GM12891 (cell line): ENCODE measurements at places on chromosomes 5 and 9.

GRCh38 chr9:121859646-121860045 lies 208.2 kb downstream of the DAB2IP start:
- DNase-seq: no peak

GRCh38 chr9:114371973-114372917 lies 15.5 kb downstream of the AKNA start:
- DNase-seq: no peak

- DNase-seq: no peak
Measured at GRCh38 chr5:24351285-24351684, 293.5 kb downstream of the CDH10 start.

GRCh38 chr9:68595868-68596267 lies 55.2 kb upstream of the TMEM252 start:
- DNase-seq: no peak

DNA sequence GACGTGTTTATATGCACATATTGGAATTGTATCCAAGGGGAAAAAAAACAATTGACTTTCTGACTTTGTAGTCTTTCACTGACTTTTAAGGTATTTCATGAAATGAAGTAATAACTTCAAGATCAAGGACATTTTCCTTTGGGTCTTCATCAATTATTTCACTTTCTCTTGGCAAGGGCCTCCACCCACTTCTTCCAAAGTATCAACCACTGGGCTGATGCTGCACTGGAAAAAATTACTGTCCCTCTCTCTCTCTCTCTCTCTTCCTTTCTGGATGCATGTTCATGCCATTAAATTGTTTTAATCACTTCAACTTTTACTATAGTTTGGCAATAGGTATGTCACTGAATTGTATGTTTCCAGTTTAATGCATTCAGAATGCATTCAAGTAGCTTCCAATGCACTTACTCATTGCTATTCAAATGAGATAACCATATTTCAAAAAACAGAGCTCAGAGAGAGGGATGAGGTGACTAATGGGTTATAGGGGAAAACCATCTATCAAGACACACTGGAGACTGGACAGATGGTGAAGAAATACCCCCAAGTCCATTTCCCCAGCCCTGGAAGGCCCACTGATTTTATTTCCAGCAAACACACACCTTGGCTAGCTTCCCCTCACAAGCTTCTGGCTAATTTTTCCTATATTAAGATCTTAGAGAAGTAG lies 585.3 kb downstream of the EBF1 start:
- no peak for DNase-seq

DNA sequence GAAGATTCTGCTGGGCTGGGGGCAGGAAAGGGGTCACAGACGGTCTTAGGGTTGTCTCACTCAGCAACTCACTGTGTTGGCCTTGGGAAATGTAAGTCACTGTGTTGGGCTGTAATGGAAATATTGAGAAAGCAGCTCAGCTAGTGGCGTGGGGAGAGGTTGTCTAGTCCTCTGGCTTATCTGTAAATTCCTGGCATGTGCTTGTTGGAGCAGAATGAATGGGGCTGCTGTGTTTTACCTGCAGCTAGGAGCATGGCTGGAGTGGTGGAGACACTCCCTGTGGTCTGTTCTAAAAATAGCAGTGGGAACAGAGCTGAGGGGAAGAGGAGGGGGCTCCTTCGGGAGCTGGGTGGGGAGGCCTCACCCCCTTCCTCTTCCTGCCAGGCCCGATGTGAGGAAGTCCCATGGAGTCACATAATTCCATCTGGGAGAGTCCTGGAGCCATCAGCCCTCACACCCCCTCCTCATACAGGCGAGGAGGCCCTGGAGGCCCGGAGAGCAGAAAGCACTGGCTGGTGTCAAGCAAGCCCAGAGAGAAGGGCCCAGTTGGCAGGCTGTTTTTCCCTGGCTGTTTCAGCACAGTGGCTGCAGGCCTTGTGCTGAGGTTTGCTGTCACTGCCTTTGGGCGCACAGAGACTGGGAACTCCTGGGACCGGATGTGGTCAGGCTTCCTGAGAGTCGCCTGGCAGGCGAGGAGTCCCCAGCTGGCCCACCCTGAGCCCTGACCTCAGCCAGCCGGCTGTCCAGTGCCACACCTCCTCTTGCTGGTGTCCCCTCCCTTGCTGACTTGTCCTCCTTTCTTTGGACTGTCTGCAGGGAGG lies 84.9 kb downstream of the RGS3 start:
- DNase-seq: no peak

- DNase-seq: no peak
Measured at GRCh38 chr5:51968756-51969155, 585.5 kb downstream of the ISL1 start.

DNA sequence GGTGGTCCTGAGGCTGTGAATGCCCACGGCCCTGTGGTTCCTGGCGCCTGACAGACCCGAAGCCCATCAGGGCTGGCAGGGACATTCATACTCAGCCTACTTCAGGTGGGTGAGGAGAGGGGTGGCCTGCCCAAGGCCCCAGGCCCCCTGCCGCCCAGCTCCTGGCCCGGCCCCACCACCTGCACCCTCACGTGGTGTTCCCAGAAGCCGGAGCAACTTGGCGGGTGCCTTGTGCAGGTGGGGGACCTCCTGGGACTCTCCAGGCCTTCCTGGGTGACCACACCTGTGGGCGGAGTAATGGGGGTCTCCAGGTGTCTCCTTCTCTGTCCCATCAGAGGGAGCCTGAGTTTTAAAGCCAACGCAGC lies 36.8 kb upstream of the UBAC1 start:
- no peak for DNase-seq

DNA sequence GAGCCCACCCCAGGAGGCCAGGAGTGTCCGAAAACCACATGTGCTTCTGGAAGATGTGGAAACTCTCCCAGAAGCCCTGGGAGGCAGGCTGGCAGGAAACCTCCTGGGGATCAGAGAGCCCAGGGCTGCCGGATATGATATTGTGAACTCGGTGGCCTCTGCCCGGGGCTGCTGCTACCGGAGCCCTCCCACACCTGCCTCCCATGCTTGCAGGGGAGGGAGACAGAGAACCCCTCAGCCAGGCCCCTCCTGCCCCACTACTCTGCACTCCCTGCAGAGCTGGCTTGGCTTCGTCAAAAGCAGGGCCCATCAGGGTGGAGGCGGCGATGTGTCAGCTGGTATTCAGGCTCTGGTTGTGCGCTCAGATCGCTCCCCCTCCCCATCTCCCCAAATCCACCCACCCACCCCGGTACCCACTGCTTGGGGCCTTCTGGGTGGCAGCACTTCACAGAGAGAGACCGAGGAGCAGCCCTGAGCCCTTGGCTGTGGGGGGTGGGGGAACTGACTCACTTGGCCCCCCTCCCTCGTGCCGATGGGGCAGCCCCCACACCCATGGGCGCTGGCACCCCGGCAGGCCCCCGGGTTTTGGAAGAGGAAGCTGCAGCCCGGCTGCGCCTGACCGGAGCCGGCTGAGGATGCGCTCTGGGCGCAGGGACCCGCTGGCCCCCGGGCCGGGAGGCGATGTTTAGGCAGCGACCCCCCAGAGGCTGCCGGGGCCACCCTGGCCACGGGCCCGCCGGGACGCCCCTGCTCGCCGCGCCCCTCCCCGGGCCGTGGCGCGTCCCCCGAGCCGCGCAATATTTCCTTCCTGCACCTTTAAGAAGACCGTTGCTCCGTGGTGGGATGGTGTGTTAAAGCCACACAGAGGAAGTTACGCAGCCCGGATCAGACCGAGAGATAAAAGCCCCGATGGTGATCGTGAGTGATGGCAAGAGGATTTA lies 786 bp upstream of the NTNG2 start:
- no peak for DNase-seq

DNA sequence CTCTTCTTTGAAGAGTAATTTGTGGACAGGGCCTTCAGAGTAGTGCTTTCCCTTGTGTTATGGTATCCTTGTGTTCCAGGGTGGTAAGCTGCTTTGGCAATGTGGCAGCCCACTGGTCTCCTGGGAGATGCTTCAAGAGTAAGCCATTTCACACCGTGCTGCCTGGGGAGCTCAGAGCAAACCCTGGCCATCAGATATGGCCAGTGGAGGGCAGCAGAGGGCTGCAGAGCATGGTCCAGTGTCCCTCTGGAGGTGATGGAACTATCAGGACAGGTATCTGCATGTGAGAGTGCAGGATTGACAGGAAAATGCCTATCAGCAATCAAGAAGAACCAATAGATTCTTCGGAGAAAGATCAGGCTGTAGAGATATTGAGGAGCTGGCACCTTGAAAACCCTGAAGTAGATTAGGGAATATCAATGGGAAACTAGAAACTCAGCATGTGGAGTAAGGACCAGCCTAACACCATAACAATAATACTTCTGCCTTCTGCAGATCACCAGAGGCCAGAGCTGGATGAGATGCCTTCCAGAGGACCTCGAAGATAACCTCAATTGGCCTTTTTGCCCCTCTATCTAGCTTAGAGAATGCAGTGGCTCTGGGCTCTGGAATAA lies 90.8 kb downstream of the PLPPR1 start:
- peak; percentile 2 for DNase-seq

GRCh38 chr9:89863141-89863540 lies 258.3 kb downstream of the GADD45G start:
- no peak for DNase-seq

GRCh38 chr5:117455236-117456233 lies 880.9 kb upstream of the SEMA6A start:
- no peak for DNase-seq

GRCh38 chr5:115641948-115642347 lies 16.1 kb upstream of the TMED7 start:
- no peak for DNase-seq

GRCh38 chr5:23884405-23885031 lies 377.1 kb downstream of the PRDM9 start:
- DNase-seq: no peak

GRCh38 chr5:32942225-32942989 lies 231.3 kb downstream of the NPR3 start:
- DNase-seq: peak; percentile 17

GRCh38 chr5:55453211-55453610 lies 81.6 kb downstream of the PLPP1 start:
- DNase-seq: no peak

DNA sequence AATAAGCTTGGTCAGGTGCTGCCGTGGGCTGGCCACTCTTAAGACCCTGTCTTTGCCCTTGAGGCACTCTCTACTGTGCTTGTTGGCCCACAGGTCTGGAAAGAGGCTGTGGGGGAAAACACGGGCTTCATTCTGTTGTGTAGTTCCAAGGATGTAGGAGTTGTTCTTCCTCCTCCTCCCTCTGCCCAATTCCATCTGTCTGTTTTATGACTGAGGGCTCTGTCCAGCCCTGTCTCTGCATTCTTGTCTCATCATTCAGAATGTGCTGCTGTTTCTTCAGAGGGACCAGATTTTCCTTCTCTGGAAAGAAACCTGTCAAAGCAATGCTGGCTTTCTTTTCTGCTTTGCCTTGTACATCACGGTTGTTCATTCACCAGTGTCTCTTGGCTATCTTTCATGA lies 84.1 kb downstream of the MAP1B start:
- no peak for DNase-seq

DNA sequence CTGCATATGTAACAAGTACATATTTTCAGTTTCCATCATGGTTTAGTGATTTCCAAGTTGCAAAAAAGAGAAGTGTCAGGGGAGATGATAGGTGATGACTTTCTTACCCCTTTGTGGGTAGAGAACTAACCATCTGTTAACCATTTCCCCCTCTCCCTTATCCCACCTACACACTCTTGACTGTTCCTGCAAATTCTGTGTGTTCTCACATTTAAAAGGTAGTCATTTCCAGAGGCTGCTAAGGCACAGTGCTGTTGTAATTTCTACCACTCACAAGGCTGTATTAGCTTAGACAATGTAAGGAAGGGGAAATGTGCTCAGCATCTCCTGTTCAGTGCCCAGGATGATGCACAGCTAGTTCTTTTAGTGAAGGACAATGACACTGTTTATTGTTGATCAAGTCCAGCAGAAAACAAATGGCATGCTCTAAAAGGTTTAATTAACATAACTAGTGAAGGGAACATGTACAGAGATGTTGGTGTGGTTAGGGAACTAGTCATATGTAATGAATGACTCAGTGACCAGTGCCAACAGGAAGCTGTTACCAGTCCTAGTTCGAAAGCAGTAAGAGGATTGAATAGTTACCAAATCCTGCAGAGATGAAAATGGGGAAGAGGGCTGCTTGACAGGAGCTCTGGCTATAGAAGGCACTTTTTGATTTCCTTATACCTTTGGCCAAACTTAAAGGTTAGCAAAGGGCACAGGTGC lies 165.1 kb downstream of the PLK2 start:
- DNase-seq: no peak

GRCh38 chr5:157460921-157461792 lies 1.1 kb downstream of the NIPAL4 start:
- DNase-seq: no peak

GRCh38 chr5:53991942-53992341 lies 318.4 kb downstream of the ARL15 start:
- DNase-seq: no peak

- DNase-seq: no peak
Measured at GRCh38 chr9:136995772-136996311, 526 bp downstream of the CLIC3 start.

GRCh38 chr5:10110228-10110627 lies 139.5 kb downstream of the ATPSCKMT start:
- DNase-seq: no peak

DNA sequence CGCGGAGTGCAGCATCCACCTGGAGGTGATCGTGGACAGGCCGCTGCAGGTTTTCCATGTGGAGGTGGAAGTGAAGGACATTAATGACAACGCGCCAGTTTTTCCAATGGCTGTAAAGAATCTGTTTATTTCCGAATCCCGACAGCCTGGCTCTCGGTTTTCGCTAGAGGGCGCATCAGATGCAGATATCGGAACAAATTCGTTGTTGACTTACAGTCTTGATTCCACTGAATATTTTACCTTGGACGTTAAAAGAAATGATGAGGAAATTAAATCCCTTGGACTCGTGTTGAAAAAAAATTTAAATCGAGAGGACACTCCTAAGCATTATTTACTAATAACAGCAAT lies 611 bp downstream of the PCDHA3 start:
- DNase-seq: no peak

DNA sequence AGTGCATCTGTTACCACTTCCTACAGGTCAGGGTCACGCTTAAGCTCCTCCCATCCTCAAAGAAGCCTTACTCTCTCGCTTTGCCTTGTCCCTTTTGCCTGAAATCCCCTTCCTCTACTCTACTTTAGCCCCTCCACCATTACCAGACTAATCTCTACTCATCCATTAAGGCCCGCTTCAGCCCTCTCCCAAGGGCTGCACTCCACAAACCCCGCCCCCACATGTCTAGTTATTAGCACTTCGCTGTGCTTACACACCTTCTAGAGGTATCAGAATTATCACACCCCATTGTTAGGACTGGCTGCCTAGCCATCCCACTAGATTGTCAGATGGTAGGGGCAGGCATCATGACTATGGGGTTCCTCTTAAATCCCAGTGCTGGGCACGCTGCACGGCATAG lies 565.7 kb upstream of the WWC1 start:
- DNase-seq: no peak

DNA sequence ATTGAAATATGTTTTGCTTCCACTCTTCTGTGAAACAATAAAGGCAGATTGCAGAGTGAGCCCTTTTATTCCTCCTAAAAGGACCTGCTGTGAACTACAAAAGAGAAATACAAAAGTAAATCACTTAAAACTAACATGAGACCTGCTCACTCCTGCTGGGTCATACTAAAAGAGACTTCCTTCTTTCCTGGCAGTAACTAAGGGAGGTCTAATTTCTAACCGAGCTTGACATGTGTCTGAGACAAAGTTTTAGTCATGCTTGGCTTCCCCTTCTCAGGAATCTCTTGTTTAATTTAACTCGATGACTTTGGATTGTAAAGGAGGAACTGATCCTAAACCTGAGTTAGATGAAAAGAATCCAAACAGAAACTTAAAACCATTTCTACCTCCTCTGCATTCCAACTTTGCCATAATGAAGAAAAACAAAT lies 86.4 kb upstream of the CDH6 start:
- no peak for DNase-seq

- DNase-seq: no peak
Measured at GRCh38 chr5:6601271-6601670, 31.6 kb downstream of the NSUN2 start.
